ENCODE measurements at places on chromosomes 4 and X. TPM values are rescaled to one million over a fixed set of nuclear protein-coding genes. Genes with fewer than 3 reads are reported as not detected.

GRCh38 chr4:75429208-75429607, 85.0 kb downstream of the RCHY1 start:
- DNase-seq = no peak

DNA sequence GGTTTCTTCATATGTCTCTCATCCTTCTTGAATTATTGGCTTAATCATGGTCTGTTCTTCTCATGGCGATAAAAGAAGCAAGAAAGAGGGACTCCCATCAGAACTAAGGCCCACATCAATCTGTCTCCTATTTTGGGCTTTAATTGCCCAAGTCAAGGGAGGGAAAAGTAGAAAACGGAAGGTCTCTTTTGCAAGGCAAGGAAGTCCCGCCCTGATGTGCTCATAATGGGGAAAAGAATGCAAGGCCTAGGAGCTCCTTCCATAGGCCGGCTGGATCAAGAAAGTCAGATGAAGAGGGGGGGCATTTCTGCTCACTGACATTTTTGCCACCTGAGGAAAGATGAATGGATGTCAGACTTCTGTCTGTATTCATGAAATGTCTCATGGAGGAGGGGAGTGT, 127.7 kb upstream of the RPS6KA3 start:
- DNase-seq = no peak

The NBDY gene
- total RNA-seq = 10.3 TPM

The CXCL3 gene
- total RNA-seq = 3.0 TPM

DNA sequence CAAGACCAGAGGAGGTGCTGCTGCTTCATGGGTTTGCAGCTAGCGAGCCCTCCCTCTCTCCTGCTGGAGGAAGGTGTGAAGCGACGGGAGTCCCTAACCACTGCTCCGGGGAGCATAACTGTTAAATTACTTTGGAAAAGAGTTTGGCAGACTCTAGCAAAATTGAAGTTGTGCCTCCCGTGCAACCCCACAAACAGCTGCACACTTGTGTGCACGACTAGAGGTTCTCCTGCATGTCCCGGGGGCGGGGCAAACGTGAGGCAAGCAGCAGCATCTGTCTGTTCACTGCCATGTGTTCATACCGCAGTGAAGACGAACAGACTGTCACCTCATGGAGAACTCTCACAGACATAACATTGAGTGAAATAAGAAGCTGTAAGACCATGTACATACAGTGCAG, 34.5 kb downstream of the TNIP2 start:
- no peak for DNase-seq

DNA sequence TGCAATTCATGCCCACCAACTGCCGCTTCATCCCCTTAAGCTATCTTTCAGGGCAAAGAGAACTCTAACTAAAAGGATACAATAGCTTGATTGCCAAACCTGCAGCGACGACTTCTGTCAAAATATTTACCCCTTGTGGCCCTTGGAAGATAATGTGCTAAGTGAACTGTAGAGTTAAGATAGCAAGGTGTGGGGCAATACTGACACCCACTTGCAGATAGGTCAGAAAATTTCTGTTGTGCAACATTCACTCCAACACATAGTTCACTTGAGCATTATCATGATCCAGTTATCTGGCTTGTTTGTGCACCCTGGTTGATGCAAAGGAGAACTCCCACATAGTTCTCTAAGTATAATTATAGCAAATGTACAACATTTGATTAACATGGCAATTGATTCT, 55.6 kb downstream of the RHOXF2B start:
- DNase-seq = no peak

DNA sequence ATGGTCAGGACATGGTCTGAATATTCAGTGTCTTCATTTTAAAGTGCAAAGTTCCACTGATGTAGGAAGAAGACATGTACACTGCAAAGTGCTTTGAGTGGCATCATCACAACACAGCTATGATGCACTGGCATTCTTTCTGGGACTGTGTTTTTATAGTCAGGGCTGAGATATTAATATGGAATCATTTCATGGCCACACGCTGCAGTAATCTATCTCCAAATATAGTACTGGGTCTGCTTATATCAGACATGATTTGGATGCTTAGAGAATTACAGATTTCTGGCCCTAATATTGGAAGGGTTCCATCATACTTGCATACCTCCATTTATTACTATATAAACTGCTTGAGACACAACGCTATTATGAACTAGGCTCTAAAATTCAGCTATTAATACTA, 1170.9 kb downstream of the NLGN4X start:
- DNase-seq = no peak

DNA sequence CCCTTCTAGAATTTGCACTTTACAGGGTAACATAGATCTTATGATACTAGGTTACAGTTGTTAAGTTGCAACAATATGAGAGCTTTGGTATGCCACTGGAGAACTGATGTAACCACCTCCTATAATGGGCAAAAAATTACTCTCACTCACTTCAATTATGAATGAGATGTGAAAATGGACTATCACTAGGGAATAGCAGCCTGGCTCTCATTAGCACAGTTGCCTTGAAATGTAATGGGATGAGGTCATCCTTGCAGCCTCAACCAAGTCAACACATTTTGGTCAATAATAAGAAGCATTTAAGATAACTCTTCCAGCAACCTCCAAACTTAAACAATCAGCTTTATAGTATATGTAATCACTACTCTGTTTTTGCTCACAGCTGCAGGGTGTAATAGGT, 69.4 kb downstream of the TBC1D9 start:
- no peak for DNase-seq

The MAOA gene
- total RNA-seq = 2.6 TPM

The PIGA gene
- 7.1 TPM for total RNA-seq

The SMC1A gene
- total RNA-seq = 23.3 TPM

GRCh38 chr4:39655876-39656275, 17.2 kb upstream of the SMIM14 start:
- DNase-seq = peak; percentile 28

- no peak for DNase-seq
These were observed 25.2 kb downstream of the UBQLN2 start for GRCh38 chrX:56588397-56589188.
